ENCODE measurements at places on chromosomes 12 and 14.

GRCh38 chr12:93707836-93708235 lies 30.7 kb downstream of the CRADD start:
- no peak for DNase-seq

GRCh38 chr14:76772300-76773187 lies 11.3 kb downstream of the VASH1 start:
- DNase-seq: no peak

- DNase-seq: no peak
Measured at GRCh38 chr12:3651585-3652424, 101.1 kb downstream of the CRACR2A start.

DNA sequence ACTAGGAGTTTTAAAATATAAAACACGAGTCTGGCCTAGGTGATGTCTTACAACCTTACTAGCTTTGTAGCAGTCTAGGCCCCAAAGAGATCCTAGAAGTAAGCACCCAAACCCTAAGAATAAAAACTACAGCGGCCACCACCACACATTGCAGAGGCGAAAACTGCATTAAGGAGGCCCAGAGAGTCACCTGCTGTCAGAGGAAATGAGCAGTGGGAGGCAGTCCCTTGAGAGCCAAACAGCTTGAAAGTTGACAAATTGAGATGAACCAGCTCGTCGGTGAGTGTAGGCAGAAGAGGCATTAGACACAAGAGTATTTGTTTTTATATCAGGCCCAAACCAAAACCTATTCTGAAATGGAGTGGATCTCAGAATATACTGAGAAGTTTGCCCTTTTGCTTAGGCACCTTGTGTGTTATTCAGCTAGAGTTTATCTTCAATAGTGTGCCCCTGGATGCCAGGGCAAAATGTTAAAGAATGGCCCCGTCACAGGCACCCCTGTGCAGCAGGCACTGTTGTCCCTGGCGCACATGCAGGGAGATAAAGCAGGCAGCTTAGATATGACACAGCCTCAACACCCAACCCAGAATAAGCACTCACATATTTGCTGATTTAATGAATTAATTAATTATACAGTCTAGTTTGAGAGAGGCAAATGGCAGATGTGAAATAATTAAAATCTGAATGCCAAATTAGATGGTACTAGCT lies 56.7 kb downstream of the TTC7B start:
- DNase-seq: peak; percentile 68

DNA sequence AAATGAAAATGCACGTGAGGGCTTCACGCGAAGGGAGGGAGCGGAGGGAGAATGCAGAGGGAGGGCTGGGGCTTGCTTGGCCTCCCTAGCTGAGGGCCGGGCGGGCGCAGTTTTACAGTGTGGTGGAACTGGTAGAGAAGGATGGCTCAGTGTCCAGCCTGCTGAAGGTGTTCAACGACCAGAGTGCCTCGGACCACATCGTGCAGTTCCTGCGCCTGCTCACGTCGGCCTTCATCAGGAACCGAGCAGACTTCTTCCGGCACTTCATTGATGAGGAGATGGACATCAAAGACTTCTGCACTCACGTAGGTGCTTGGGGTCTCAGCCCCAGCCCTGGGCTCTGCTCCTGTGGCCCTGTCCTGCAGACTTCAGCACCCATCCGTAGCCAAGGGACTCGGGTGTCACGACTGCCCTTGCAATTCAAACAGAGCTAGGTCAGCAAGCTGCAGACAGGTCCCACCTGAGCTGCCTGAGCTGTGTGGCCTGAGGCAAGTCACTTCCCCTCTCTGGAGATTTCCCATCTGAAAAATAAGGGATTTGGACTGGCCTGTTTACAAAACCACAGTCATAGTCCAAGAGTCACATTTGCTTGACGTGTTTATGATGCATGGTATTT lies 18.4 kb downstream of the OTUB2 start:
- no peak for DNase-seq

- DNase-seq: peak; percentile 60
Measured at GRCh38 chr12:84874125-84874824, 38.3 kb downstream of the SLC6A15 start.

- DNase-seq: no peak
Measured at GRCh38 chr12:125892276-125892675, 827.0 kb downstream of the AACS start.

DNA sequence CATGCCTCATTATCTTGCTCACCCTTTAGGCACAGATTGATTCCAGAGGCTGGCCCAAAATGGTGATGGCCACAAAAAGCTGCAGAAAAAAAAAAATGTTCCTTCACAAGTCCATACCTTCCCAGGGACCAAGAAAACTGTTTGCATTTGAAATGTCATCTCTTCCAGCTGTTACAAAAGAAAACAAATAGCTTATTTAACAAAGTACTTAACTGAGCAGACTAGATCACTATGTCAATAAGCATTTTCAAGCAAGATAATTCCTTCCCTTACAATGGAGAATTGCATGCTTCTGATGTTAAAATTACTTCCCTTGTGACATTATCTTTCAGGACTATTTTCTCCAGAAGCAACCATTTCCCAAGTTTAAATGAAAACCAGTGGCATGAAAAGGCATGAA lies 377.9 kb upstream of the KITLG start:
- DNase-seq: no peak

DNA sequence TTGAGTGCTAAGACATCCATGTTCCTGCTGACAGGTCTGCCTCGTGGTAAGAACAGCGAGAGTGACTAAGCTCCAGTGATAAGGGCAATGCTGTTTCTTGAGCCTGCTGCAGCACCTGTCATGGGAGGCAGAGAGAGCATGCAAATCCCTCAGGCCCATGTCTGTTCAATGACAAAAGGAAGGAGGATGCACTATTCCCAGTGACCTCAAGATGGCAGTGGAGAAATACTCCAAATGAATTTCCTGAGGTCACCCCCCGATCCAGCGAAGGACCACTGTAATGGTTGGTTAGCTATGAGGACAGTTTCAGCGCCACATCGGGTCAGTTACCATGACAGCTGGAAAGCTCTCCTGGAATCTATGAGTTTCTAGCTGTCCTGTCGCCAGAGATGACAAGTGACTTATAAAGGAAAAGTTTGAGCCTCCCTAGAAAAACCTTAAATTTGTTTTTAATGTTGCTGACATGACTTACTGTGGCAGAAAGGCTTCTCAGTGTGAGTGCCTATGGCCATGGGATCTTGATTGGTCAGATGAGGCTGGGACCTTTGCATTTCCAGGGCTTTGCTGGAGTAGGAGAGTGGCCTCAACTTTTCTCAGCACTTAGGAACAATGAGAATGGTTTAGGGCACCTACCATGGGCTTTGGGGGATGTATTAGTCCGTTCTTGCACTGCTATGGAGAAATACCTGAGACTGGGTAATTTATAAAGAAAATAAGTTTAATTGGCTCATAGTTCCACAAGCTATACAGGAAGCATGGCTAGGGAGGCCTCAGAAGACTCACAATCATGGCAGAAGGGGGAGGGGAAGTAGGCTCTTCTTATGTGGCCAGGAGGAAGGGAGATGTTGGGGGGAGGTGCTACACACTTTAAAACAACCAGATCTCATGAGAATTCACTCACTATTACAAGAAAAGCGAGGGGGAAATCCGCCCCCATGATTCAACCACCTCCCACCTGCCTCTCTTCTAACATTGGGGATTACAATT lies 88.0 kb upstream of the TMEM260 start:
- DNase-seq: peak; percentile 64

DNA sequence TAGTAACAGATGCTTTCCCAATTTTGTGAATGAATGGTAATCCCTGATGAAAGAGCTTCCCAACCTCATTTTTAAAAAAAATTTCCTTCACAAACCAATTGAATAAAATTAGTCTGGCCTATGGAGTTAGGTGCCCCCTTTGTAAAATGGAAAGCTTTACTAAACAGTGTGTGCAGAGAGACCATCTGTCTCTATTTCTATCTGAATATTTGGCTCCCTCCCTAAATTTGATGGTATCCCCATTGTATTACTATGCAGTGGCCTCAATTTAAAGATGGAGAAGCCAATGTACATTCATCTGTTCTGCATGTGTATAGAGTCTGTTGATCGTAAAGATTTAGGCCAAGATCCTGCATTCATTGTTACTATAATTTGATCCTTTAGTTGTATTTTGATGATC lies 397.7 kb upstream of the RGS6 start:
- no peak for DNase-seq

GRCh38 chr12:18907728-18908127 lies 169.8 kb downstream of the CAPZA3 start:
- no peak for DNase-seq

DNA sequence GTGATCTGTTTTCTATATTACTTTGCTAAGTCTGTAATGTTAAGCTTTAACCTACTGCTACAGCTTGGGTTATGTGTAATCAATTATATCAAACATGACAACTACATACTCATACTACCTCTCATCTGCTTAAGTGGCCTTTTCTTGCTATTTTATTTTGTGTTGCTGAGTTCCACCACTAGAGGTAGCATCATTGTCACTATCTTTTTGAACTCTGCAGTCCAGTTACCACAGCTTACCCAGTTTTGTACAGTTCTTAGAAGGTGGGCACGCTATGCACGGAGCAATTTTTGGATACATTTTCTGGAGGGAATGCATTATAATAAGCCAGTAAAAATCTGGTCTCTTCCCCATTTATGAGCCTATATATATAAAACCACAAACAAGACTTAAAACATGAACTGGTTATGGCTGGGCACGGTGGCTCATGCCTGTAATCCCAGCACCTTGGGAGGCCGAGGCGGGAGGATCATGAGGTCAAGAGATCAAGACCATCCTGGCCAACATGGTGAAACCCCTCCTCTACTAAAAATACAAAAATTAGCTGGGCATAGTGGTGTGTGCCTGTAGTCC lies 48.5 kb downstream of the SAV1 start:
- DNase-seq: peak; percentile 65

DNA sequence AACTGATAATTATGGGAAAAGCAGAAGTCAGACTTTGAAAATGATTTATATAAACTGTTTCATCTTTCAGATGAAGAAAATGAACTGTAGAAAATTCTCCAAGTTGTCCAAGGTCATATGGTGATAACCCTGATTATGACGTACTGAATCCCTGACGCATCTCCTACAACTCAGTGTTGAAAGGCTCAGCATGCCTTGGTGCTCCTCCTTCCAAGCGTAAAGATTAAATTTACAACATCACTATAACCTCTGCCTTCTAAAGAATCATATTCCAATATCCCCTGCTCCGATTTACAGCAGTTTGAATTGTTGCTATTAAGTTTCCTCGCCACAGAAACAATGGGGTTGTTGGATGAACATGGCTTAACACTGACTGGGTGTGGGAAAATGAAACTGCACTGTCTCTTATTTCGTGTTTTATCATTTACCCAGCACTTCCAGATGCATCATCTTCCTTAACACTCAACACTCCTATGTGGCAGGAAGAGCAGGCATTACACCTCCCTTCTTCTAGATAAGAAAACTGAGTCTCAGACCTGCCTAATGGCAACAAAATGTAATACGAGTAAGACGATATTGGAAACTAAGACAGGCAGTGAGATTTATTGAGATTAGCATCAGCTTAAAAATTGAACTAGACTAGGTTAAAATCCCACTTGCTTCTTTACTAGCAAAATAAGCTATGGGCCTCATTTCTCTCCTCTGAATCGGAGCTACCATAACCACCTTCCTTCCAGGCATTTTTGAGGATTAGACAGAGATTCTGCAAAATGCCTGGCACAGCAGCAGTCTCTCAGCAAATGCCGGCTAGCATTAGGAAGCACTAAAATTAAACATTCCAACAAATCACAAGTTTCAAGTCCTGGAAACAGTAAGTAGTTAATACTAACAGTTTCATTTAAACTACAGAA lies 74.2 kb downstream of the PPM1H start:
- DNase-seq: peak; percentile 25

GRCh38 chr14:32306549-32306948 lies 22.5 kb upstream of the AKAP6 start:
- DNase-seq: no peak

DNA sequence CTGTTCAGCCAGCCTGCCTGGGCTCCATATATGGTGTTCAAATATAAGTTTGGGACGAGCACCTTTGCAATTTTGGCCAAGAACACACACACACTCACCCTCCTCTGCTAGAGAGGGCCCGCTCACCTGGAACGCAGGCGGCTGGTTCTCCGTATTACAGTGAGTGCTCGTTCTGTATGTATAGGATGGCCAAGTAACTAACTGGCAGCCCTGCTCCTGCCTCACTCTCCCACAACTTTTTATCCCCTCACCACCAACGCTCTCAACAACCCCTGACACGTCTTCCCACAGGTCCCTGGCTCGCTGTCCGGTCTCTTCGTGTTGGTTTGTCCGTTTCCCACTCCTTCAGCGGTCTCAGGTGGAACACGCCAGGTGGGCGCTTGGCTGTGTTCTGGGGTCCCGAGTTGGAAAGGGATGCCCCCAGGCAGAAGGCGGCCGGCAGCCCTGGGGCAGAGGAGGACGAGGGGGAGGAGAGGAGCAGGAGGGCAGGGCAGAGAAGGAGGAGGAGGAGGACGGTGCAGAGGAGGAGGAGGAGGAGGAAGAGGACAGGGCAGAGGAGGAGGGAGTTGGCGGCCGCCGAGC lies 398 bp upstream of the MSRB3 start:
- DNase-seq: no peak

- no peak for DNase-seq
Measured at GRCh38 chr12:29634057-29634456, 136.6 kb upstream of the OVCH1 start.

DNA sequence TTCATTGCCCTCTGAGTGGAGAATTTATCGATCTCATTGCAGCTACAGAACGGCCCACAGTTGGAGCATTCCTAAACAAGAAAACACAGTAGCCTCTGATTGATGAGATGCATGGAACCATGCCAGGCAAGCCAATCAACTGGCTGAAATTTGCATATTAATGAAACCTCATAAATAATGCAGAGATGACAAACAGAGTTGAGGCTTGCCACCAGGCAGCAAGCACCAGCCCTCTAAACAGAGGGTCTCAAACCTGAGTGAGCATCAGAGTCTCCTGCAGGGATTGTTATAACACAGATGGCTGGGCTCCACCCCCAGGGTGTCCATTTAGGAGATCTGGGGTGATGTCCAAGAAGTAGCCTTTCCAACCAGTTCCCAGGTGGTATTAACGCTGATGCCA lies 60.9 kb upstream of the CMKLR1 start:
- DNase-seq: no peak

DNA sequence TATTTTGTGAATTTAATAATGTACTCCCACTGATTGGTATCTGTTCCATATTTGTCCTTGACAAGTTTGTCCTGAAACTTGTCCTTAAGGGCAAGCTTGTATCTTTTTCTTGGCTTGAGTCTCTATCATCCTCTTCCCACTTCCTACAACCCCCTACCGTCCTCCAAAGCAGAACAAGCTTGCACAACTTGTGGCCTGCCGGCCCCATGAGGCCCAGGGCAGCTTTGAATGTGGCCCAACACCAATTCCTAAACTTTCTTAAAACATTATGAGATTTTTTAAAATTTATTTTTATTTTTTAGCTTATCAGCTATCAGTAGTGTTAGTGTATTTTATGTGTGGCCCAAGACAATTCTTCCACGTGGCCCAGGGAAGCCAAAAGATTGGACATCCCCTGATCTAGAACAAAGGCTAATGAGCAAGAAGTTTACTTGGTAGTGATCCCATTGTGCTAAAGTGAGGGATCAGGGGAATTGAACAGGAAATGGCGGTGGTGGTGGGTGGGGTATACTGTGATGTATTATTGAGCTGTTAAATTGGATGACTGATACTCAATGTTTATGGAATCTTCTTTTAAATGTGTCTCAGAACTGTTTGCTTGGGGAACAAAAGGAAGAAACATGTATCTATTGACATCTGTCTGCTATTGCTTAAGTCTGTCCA lies 37.8 kb downstream of the TMX1 start:
- no peak for DNase-seq

Data from hematopoietic multipotent progenitor cell treated with erythropoietin and hydrocortisone succinate and interleukin-3 and kit ligand, for 8 days (in vitro differentiated cells).